ENCODE measurements at places on chromosomes 6 and 20. TPM values are rescaled to one million over a fixed set of nuclear protein-coding genes. Genes with fewer than 3 reads are reported as not detected.

DNA sequence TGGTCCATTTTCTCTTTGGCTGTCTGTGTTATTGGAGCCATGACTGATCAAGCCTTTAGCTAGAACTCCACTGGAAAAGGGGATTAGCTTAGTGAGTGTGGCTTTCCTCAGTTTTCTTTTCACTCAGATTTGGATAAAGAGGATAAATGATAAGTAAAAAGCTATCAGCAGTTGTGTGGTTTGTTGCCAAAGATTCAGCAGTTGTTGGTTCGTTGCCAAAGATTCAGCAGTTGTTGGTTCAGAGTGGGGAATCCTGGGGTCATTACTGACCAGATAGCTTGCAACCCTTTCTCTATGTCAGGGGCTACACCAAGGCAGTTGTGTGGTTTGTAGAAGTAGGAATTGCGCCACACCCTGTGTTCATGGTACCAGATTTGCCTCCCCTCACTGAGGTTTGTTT, 107.7 kb upstream of the SCP2D1 start:
- no peak for DNase-seq
- peaks cover 4% of the 10 kb centered on the region for H3K4me1 ChIP-seq
- H3K27me3 ChIP-seq: peaks cover 2% of the 10 kb centered on the region
- no peaks in the 10 kb centered on the region for H3K36me3 ChIP-seq

DNA sequence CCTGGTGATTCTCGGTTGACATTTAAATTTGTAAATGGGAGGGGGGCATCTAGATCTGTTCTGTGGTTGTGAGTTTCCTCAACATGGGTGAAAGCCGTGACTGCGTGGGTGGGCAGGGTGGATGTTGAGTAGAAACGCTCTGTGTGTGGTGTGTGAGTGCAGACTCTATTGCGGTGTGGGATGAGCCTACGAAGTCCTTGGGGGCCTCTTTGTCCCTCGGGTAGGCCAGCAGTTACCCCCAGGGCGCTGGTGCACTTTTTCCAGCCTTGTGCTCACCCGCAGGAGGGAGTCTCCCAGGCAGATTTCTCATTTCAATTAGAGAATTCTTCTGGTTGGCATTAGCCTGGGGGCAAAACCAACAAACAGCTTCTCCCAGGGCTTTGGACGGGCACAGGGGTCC, 10.6 kb downstream of the TOX2 start:
- no peak overlapping the region for H3K4me3 ChIP-seq
- no peaks in the 10 kb centered on the region for H3K4me1 ChIP-seq
- no peak overlapping the region for H3K27ac ChIP-seq
- no peaks in the 10 kb centered on the region for H3K27me3 ChIP-seq
- DNase-seq: no peak

GRCh38 chr6:26571592-26572296, 25.0 kb upstream of the ABT1 start:
- H3K4me1 ChIP-seq: peaks cover 11% of the 10 kb centered on the region
- H3K36me3 ChIP-seq: peaks cover 12% of the 10 kb centered on the region
- peak; percentile 66 for DNase-seq
- H3K27ac ChIP-seq: peak overlapping the region; percentile 98
- peaks cover 23% of the 10 kb centered on the region for H3K27me3 ChIP-seq
- peak overlapping the region; percentile 94 for H3K4me3 ChIP-seq

- H3K27ac ChIP-seq: no peak overlapping the region
- H3K36me3 ChIP-seq: peaks cover 7% of the 10 kb centered on the region
- DNase-seq: no peak
- peaks cover 16% of the 10 kb centered on the region for H3K27me3 ChIP-seq
- peaks cover 16% of the 10 kb centered on the region for H3K4me1 ChIP-seq
Measured at GRCh38 chr20:63662813-63663189, 4.7 kb downstream of the RTEL1 start.

GRCh38 chr20:24776755-24777271, 172.3 kb upstream of the CST7 start:
- H3K27me3 ChIP-seq: peaks cover 6% of the 10 kb centered on the region
- DNase-seq: no peak
- peaks cover 8% of the 10 kb centered on the region for H3K4me1 ChIP-seq
- H3K4me3 ChIP-seq: no peak overlapping the region
- peaks cover 11% of the 10 kb centered on the region for H3K36me3 ChIP-seq

DNA sequence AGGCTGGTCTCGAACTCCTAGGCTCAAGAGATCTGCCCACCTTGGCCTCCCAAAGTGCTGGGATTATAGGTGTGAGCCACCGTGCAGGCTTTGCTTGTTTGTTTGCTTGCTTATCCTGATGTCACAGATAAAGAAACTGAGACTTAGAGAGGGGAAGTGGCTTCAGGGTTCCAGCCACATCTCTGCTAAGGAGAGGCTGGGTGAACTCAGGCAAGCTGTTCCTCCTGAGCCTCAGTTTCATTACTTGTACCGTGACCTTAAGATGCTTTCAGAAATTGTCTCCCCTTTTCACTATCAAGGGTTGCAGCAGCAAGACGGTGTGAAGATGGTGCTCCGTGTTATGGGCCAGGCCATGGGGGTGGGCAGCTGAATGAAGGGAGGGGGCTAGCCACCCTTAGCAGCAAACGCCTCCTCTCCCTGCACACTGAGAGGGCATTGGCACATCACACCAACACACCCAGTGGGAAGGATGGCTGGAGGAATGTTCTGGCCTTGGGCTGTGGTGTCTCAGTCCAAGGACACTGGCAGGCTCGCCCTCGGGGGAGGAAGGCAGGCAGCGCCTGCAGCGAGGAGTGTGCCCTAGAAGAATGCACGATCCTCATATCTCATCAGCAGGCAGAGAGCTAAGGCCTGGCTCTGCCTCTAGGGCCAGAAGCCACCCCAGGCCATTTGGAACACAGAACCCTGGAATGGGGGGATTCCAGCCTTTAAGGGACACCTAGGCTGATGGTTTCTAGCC, 48.2 kb upstream of the TLDC2 start:
- H3K27ac ChIP-seq: no peak overlapping the region
- no peaks in the 10 kb centered on the region for H3K4me1 ChIP-seq
- H3K4me3 ChIP-seq: no peak overlapping the region

- no peaks in the 10 kb centered on the region for H3K36me3 ChIP-seq
- no peaks in the 10 kb centered on the region for H3K27me3 ChIP-seq
- no peak overlapping the region for H3K4me3 ChIP-seq
- H3K27ac ChIP-seq: no peak overlapping the region
- DNase-seq: no peak
Measured at GRCh38 chr6:147126618-147127022, 77.6 kb upstream of the STXBP5 start.

- H3K36me3 ChIP-seq: no peaks in the 10 kb centered on the region
- DNase-seq: no peak
- H3K27me3 ChIP-seq: peaks cover 1% of the 10 kb centered on the region
- no peak overlapping the region for H3K4me3 ChIP-seq
- H3K4me1 ChIP-seq: no peaks in the 10 kb centered on the region
Measured at GRCh38 chr6:11903645-11904044, 108.5 kb upstream of the HIVEP1 start.

GRCh38 chr20:17841751-17842215, 126.8 kb downstream of the SNX5 start:
- DNase-seq: no peak
- peaks cover 11% of the 10 kb centered on the region for H3K4me1 ChIP-seq
- no peaks in the 10 kb centered on the region for H3K36me3 ChIP-seq
- H3K27ac ChIP-seq: no peak overlapping the region

DNA sequence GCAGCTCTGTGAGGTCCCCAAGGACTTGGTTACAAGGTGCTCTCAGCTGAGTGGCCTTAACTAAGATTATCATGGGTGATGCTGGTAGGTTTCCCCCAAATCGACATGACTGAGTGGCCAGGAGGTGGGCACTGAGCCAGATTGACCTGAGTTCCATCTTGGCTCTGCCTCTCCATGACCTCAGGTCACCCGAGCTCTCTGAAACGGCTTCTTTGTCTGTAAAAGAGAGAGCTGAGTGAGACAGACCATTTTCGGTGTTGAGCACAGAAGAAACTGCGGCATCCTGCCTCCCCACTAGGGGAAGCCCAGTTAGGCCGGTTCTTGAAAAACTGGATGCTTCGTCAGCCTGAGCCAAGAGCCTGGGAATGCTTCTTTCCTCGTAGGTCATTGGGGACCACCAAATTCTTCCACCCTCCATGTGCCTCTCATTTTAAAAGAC, 14.1 kb upstream of the STX16 start:
- H3K4me1 ChIP-seq: no peaks in the 10 kb centered on the region
- no peaks in the 10 kb centered on the region for H3K36me3 ChIP-seq
- H3K27me3 ChIP-seq: peaks cover 3% of the 10 kb centered on the region
- H3K27ac ChIP-seq: no peak overlapping the region

DNA sequence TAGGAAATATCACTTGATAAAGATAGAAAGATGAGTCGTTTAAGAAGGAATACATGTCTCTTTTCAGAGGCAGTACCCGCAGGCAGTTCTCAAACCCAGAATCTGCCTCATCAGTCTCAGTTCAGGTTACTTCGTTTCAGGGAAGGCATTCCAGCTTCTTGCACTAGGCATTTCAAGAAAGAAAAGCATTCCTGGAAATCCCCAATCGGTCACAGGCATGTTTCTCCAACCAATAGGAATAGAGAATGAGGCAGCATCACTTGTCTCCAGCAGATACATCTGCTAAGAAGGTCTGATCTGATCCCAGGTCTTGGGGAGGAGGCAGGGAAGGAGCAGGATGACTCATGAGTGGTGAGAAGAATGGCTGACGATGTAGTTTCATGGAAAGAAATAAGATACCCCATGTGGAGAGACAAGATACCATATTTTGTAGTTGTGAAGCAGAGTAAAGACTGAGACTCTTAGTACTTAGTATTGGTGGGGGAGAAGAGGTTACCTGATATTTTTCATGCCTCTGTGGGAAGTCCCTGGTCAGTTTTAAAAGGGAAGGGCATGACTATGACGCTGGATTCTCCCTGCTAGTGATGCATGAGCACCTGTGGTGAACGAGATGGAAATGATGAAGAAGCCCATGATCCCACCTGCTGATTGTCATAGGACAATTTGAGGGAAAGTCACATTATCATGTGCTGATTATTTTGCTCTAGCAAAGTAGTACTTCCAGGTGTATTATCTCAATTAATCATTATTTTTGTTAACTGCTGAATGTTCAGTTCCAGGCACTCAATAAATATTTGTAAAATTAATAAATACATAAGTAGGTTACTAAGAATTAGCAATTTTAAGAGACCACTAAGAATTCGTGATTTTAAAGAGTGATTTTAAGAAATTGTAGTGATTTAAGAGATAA, 20.3 kb upstream of the HLA-DRB1 start:
- DNase-seq: no peak
- peaks cover 3% of the 10 kb centered on the region for H3K27me3 ChIP-seq
- no peak overlapping the region for H3K4me3 ChIP-seq
- H3K36me3 ChIP-seq: no peaks in the 10 kb centered on the region

- H3K27me3 ChIP-seq: no peaks in the 10 kb centered on the region
- no peaks in the 10 kb centered on the region for H3K4me1 ChIP-seq
- no peak for DNase-seq
- H3K4me3 ChIP-seq: no peak overlapping the region
- no peaks in the 10 kb centered on the region for H3K36me3 ChIP-seq
- no peak overlapping the region for H3K27ac ChIP-seq
Measured at GRCh38 chr6:48429021-48429420, 318.0 kb upstream of the PTCHD4 start.

DNA sequence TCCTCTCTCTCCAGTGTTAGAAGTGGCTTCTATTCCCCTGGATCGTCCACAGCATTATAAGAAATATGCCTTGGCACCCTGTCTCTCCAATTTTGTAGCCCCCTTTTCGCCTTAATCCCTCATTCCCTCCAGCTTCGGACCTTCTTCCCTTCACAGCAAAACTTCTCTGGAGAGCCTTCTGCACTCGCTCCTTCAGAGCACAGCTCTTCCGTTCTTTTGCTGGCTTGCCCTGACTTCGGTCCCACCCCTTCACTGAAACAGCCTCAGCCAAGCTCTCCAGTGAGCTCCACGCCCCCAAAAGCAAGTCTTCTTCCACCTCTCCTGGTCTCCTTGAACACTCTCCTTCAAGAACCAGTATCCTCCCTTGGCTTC, 134.7 kb upstream of the RNF24 start:
- DNase-seq: no peak
- no peak overlapping the region for H3K27ac ChIP-seq
- peaks cover 14% of the 10 kb centered on the region for H3K4me1 ChIP-seq
- peaks cover 3% of the 10 kb centered on the region for H3K36me3 ChIP-seq

DNA sequence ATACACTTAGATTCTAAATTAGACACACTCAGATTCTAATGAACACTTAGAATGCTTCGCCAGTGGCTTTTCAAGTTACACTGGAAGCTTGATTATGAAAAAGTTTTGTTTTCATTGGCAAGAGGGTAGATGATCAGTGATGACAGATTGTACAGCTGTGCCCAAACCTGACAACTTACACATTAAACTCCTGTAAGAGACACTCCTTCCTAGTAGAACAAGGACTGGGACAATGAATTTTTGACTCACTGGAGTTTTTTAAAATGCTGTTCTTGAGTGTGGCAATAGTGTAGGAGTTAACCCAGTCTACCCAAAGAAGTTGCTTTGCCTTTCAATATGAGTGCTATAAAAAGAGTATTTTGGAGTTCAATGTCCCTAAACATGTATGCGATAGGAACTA, 140.8 kb downstream of the SLC16A10 start:
- no peak overlapping the region for H3K4me3 ChIP-seq
- H3K4me1 ChIP-seq: no peaks in the 10 kb centered on the region
- H3K27ac ChIP-seq: no peak overlapping the region
- no peaks in the 10 kb centered on the region for H3K36me3 ChIP-seq
- H3K27me3 ChIP-seq: no peaks in the 10 kb centered on the region

Gene VSX1
- not detected for total RNA-seq

Gene BNIP5
- not detected for total RNA-seq

Gene TMC2
- not detected for total RNA-seq

Gene SLC17A3
- 0.23 TPM for total RNA-seq

Gene MYH7B
- total RNA-seq: 0.51 TPM

Gene PHACTR3
- 8.7 TPM for total RNA-seq

Gene EYS
- total RNA-seq: not detected

Gene FOXQ1
- total RNA-seq: 0.67 TPM

Gene LRRC73
- 0.28 TPM for total RNA-seq

Gene PTGIS
- 12.2 TPM for total RNA-seq
